ENCODE measurements at places on chromosomes 5 and 9.

GRCh38 chr5:34857161-34857560, 18.2 kb downstream of the TTC23L start:
- DNase-seq: no peak

DNA sequence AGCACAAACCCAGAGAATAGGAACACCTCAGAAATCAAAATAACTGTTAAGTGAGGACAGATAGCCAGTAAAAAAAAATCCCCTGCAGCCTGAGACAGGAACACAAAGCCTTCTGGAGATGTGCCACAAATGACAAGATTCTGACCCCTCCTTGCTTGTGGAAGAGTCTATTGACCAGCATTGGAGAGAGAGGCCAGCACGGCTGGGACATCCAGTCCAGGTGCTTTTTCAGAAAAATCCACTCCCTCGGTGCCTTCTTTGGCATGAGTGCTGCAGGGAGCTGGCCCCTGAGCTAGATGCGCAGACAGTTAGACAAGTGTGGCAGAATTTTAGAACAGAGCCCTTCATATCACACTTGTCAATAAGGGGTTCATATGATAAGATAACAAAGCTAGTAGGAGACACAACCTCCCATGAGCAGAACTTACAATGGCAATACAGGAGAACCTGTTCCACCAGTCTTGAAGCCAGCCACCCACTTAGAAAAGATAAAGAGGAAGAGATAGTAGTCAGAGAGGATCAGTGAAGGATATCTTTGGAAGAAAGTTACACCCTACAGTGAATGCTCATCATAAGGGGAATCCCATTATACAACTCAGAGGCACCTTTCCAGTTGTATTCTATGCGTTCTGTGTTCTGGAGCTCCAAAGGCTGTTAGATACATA, 298.4 kb downstream of the TLE1 start:
- no peak for DNase-seq

DNA sequence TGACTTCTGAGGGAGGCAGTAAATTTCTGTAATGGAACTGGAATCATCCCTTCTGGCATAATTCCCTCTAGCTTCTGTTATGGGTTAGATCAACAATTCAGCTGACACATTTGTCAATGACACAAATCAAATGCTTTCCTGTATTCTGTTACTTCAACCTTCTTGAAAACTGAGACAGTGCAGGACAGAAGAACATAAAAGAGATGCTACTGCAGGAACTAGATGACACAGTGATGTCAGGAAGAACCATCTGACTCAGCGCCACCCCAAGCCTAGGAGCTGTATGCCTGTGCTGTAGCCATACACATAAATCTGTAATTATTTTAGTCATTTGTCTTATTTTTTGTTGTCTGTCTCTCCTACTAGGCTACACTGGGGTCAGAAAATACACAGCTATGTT, 18.2 kb upstream of the CEP120 start:
- DNase-seq: no peak

- DNase-seq: no peak
Observed at GRCh38 chr5:2960294-2960693, 208.8 kb upstream of the IRX2 start.

DNA sequence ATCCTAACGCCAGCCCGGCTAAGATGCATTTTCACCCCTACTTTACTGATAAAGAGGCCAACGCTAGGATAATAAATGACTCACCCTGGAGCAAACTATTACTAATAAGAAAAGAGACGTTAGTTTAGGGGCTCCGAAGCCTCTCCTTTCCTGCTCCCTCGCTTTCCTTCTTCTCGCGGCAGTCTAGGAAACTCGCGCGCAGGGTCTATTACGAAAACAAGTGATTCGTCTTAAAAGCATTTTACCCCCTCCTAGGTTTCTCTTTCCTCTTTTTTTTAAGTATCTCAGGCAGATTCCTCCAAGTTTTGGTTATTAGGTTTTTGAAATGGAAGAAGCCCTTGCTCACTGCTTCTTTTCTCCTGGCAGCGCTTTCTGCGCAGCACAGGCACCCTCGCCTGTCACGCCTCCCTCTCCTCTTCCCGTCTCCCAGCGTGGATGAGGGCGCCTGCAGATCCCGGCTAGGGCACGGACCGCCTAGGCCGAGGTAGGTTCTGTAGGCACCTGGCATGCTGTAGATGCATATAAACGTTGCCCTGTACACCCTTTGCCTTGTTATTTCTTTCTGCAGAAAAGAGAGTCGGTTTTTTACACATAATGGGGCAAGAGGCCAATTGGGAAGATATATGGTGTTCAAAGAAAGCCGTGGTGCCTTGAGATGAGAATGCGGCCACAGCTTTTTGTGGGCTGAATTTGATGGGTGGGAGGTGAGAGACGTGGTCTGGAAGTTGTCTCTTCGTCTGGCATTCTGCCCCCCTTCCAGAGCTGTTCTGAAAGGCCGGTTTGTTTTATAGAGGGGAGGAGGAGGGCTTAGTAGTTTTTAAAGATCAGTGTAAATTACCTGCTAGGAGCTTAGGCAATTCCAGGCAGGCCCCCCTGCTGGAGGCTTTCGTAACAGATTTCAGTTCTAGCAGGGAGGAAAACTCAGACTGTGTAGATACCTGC, 983 bp downstream of the GCNT1 start:
- no peak for DNase-seq

- no peak for DNase-seq
Observed at GRCh38 chr5:1125030-1125357, 13.1 kb upstream of the SLC12A7 start.

DNA sequence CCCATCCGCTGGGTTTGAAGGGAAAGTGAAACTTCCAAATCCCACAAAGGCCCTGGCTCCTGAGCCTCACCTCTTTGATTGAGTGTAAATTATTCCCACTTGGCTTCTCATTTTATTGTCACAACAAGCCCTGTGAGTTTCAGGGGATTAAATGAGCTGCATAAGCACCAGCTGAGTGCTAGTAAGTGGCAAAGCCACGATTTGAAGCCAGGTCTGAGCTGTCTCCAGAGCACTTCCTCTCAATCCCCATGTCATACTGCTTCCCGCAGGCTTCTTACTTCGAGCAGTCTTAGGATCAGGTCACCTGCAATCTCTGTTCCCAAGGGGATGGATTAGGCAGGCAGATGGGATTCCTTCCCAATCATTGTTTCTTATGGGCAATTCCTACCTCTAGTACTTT, 18.0 kb downstream of the RPS14 start:
- no peak for DNase-seq

- DNase-seq: no peak
Observed at GRCh38 chr5:10599862-10600284, 36.0 kb downstream of the ANKRD33B start.

- no peak for DNase-seq
Observed at GRCh38 chr5:135578685-135579341, at the start of gene CXCL14. Gene CXCL14, minus strand, starts transcription at chr5:135578991. Its CDS starts 213 bp downstream, at chr5:135578778.

DNA sequence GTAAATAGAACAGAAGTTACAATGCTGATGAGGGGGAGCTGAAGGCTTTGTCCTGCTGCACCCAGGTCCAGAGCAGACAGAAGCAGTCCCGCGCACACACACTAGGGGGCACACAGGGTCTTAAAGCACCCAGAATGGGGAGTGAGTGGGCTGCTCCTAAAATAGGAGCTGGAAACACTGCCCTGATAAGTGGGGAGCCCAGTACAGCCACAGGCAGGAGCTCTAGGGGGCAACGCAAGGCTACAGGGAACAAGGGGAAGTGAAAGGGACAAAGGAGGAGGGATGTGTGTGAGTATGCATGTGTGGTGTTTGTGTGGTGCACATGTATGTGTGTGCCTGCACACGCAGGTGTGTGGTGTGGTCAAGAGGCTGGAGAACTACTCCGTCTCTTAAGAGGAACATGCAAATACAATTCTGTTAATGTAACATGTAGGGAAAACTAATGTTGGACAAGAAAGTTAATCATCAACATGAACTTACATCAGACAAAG, 191.5 kb downstream of the ROR2 start:
- DNase-seq: no peak

DNA sequence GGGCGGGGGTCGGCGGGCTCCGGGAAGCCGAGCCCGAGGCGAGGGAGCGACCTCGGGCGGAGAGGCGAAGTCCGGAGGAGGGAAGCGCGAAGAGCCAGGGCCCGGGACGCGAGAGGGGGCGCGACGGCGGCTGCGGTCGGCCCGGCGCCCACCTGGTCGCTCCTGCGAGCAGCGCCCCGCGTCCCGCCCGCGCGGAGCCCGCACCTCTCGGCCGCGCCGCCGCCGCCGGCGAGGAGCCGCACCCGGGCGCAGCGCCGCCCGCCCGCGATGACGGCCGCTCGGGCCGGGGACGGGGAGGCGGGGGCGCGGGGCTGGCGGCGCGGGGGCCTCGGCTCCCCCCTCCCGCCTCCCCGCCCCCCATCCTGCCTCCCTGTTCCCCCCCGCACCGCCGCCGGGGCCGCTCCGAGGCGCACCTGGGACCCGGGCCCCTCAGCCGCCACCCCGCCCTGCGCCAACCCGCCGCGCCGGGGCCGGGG, 2.6 kb downstream of the NR5A1 start:
- DNase-seq: no peak

DNA sequence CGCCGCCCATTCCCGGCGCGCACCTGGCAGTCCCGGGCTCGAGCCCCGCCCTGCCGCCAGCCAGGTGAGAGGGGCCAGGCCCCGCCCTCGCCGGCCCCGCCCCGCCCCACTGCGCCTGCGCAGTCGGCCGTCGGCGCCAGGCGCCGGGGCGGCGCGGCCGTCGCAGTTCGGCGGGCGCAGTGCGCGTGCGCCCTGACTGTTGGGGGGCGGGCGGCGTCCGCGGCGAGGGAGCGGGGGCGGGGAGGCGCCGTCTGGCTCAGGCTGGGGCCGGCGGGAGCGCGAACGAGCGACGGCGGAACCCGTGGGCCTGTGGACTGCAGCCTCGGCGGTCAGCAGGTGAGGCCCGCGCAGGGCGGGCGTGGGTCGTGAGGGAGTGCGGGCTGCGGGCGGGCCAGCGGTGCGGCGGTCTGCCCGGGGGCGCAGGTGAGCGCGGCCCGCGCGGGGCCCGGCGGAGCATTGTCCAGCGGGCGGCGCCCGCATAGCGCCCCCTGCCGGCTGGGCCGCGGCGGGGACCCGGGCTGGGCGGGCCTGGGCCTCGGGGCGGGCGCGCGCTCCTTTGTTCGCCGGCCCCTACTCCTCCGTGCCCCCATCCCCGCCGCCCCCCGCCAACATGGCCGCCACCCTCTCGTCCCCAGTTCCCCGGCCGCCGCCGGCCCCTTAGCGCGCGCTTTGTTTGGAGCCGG, at the start of gene SPIN1:
Gene SPIN1, plus strand, starts transcription at position 242 of the 683 bp plus-strand sequence. CDS start 38,096 bp downstream, outside the sequence.
- DNase-seq: no peak

- no peak for DNase-seq
Observed at GRCh38 chr9:16461851-16462250, 408.6 kb downstream of the BNC2 start.

DNA sequence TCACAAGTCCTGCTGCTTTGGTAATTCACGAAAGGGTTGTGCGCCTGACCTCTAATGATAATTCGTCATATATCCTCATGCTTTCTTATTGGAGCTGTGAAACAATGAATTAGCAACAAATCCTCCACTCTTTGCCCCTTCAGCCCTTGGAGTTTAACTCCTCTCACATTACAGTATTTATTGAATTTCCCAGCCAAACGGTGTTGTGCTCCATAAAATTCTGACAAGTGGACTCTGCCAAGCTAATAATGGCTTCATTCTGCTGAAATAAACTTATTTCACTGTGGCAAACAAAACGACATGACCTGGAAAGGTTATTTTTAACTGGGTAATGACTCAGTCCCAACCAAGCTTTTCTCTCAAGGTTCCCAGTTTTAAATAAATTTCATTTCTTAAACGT, 984.4 kb upstream of the DMAC1 start:
- DNase-seq: no peak

GRCh38 chr5:95827892-95828246, 5.3 kb upstream of the GLRX start:
- peak; percentile 1 for DNase-seq

GRCh38 chr5:756865-757345, 27.6 kb downstream of the ZDHHC11B start:
- peak; percentile 61 for DNase-seq

DNA sequence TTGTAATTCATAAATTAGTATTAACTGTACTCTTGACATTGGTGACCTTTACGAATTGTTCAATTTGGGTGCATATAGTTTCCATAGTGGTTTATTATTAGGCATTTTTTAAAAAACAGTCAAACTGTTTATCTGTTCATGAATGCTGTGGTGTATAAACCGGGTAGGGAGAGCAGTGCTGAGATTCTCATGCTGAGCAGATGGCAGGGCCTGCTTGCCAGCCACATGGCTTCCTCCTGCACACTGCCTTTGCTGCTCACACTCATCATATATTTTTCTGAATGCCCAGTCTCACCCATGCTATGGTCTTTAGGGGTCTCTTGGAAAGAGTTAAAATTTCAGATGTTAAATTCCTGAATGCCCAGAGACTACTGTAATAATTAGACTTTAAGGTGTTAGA, 40.8 kb downstream of the NNT start:
- no peak for DNase-seq

DNA sequence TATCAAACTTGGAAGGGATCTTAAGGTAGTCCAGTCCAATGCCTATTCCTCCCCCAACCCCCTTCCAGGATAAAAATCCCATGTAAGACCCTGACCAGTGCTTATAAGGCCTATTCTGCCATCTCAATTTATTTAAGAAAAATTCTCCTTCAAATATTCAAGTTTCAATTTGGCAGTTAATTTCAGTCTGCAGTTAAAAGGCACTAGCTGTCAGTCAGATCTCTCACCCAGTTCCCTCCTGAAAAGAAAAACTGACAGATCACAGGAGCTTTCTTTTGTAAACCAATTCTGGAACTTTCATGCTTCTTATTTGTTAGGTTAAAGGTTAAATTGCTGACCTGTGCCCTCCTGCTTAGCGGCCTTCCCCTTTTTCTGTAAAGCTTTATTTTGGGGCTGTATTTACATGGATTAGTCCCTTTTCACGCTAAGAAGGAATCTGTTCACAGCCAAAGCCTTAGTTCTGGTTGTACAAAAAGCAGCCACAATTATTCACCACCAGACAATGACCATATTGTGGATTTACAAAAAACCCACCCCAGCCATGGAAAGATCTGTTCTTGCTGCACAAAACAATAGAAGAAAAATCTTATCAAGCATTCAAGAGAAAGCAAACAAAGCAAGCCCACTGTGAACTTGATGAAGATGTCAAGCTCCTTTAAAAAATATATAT, 68.7 kb downstream of the DENND1A start:
- DNase-seq: no peak
